ENCODE measurements at places on chromosomes 3 and 15. TPM values are rescaled to one million over a fixed set of nuclear protein-coding genes. Genes with fewer than 3 reads are reported as not detected.

Gene ACP3
- 11.5 TPM for total RNA-seq

Gene ARL8B
- total RNA-seq, result 91.5 TPM

Gene RTP1
- not detected for total RNA-seq

Gene ARGFX
- not detected for total RNA-seq

Gene CMC1
- total RNA-seq, result 17.8 TPM

Gene HRG
- not detected for total RNA-seq

Gene ZNF774
- total RNA-seq, result 3.6 TPM

Gene ADGRG7
- not detected for total RNA-seq

Gene GCNT3
- 1.1 TPM for total RNA-seq

Gene KIF23
- total RNA-seq, result 2.7 TPM

Gene TICRR
- 0.09 TPM for total RNA-seq

Gene FAM3D
- total RNA-seq, result 4.0 TPM

Gene MYO9A
- 82.5 TPM for total RNA-seq

Gene ARHGAP31
- total RNA-seq, result 117 TPM

Gene ZCWPW2
- total RNA-seq, result 0.96 TPM

Gene IL17RE
- 22.6 TPM for total RNA-seq

Gene ZBTB47
- total RNA-seq, result 28.1 TPM

Gene SERPINI2
- total RNA-seq, result not detected
